Articular chondrocyte of knee joint (primary cell): ENCODE measurements at places on chromosomes 1 and 21. TPM values are rescaled to one million over a fixed set of nuclear protein-coding genes. Genes with fewer than 3 reads are reported as not detected.

PKP1 gene
- 0.54 and 0.65 TPM in 2 replicates for total RNA-seq

AIM2 gene
- not detected in 2 replicates for total RNA-seq

PGBD5 gene
- total RNA-seq: 0.39 and 0.54 TPM in 2 replicates

EFNA1 gene
- total RNA-seq: 1.9 and 5.2 TPM in 2 replicates

PLPP3 gene
- total RNA-seq: 344 and 431 TPM in 2 replicates

A3GALT2 gene
- total RNA-seq: not detected in 2 replicates

CAPN8 gene
- not detected in 2 replicates for total RNA-seq

CD1E gene
- total RNA-seq: not detected in 2 replicates

GRIK3 gene
- total RNA-seq: not detected in 2 replicates

RHD gene
- total RNA-seq: not detected in 2 replicates

NBPF6 gene
- not detected in 2 replicates for total RNA-seq

RNU1-1 gene
- total RNA-seq: under 0.01 TPM in 2 replicates

IQGAP3 gene
- total RNA-seq: 17.2 and 19.9 TPM in 2 replicates

TSPAN1 gene
- 0.91 and 2.2 TPM in 2 replicates for total RNA-seq

BGLAP gene
- total RNA-seq: 0.32 TPM in 1 of 2 replicates, not detected in the other

B3GALT5 gene
- total RNA-seq: 0.26 and 0.43 TPM in 2 replicates

CEP104 gene
- total RNA-seq: 18.9 and 20.4 TPM in 2 replicates

RAB4A gene
- 30.6 and 33.1 TPM in 2 replicates for total RNA-seq

NTMT2 gene
- not detected in 2 replicates for total RNA-seq

DNAJC6 gene
- 2.5 and 4.5 TPM in 2 replicates for total RNA-seq

ORC1 gene
- 2.4 and 3.7 TPM in 2 replicates for total RNA-seq

TDRD10 gene
- 0.13 and 0.54 TPM in 2 replicates for total RNA-seq

C1orf198 gene
- total RNA-seq: 51.7 and 80.5 TPM in 2 replicates

CAPZA1 gene
- 266 and 317 TPM in 2 replicates for total RNA-seq

FCMR gene
- total RNA-seq: 0.65 TPM in 1 of 2 replicates, not detected in the other

FMO3 gene
- 0.13 and 0.86 TPM in 2 replicates for total RNA-seq

LRRN2 gene
- total RNA-seq: 0.54 and 0.65 TPM in 2 replicates

SPOCD1 gene
- total RNA-seq: 44.3 and 48.9 TPM in 2 replicates

ADCY10 gene
- 0.11 and 0.26 TPM in 2 replicates for total RNA-seq
